H7 (cell line): ENCODE measurements at places on chromosomes 7 and 10. TPM values are rescaled to one million over a fixed set of nuclear protein-coding genes. Genes with fewer than 3 reads are reported as not detected.

The CDHR3 gene
- 5.7 and 9.5 TPM in 2 replicates for total RNA-seq

The PAX4 gene
- total RNA-seq: 0.07 TPM in 1 of 2 replicates, not detected in the other

The TRRAP gene
- 13.0 and 15.1 TPM in 2 replicates for total RNA-seq

The COX19 gene
- 8.4 and 12.9 TPM in 2 replicates for total RNA-seq

The TRIL gene
- total RNA-seq: 1.5 and 2.2 TPM in 2 replicates

The BAZ1B gene
- total RNA-seq: 44.6 and 57.9 TPM in 2 replicates

The PDE6C gene
- not detected in 2 replicates for total RNA-seq

The IFIT1 gene
- total RNA-seq: 3.7 and 4.0 TPM in 2 replicates

The TMEM236 gene
- total RNA-seq: 0.03 and 0.15 TPM in 2 replicates

The ZNF277 gene
- 29.8 and 43.3 TPM in 2 replicates for total RNA-seq

The CYP3A5 gene
- total RNA-seq: 0.31 TPM in 1 of 2 replicates, not detected in the other

The SKIDA1 gene
- 10.4 and 15.1 TPM in 2 replicates for total RNA-seq

The ARHGEF5 gene
- total RNA-seq: 10.4 and 15.9 TPM in 2 replicates

The NFE2L3 gene
- total RNA-seq: 69.0 and 118 TPM in 2 replicates
